ENCODE measurements at places on chromosomes 11 and 22. TPM values are rescaled to one million over a fixed set of nuclear protein-coding genes. Genes with fewer than 3 reads are reported as not detected.

Gene SLC25A18
- polyA plus RNA-seq: not detected

Gene NLRP14
- not detected for polyA plus RNA-seq

Gene DRD2
- polyA plus RNA-seq: not detected

Gene NRGN
- polyA plus RNA-seq: 6.2 TPM

Gene SCGB1C1
- polyA plus RNA-seq: 2.1 TPM

Gene SNX32
- 2.6 TPM for polyA plus RNA-seq

Gene OR5T2
- polyA plus RNA-seq: not detected

Gene GAL3ST1
- 0.54 TPM for polyA plus RNA-seq

Gene CASP5
- not detected for polyA plus RNA-seq

Gene OTOG
- not detected for polyA plus RNA-seq

Gene LIPT2
- polyA plus RNA-seq: 21.1 TPM

Gene INSC
- not detected for polyA plus RNA-seq

Gene RAC2
- 777 TPM for polyA plus RNA-seq

Gene KRTAP5-1
- polyA plus RNA-seq: not detected

Gene EEF1G
- polyA plus RNA-seq: 1,388 TPM

Gene CYB5R3
- polyA plus RNA-seq: 73.4 TPM

Gene THY1
- polyA plus RNA-seq: not detected

Gene APOA5
- polyA plus RNA-seq: not detected

Gene NDUFC2
- polyA plus RNA-seq: 139 TPM

Gene BTBD18
- not detected for polyA plus RNA-seq

Gene MMP7
- polyA plus RNA-seq: not detected

Gene B3GAT1
- polyA plus RNA-seq: not detected

Gene INPP5J
- not detected for polyA plus RNA-seq

Gene CHADL
- not detected for polyA plus RNA-seq

Gene RASGRP2
- 279 TPM for polyA plus RNA-seq

Gene OR51B2
- not detected for polyA plus RNA-seq

Gene OR10AG1
- polyA plus RNA-seq: not detected

Gene MIAT
- polyA plus RNA-seq: not detected

Gene TEX54
- polyA plus RNA-seq: not detected

Gene SPTBN2
- 1.2 TPM for polyA plus RNA-seq

Gene NAALAD2
- 0.12 TPM for polyA plus RNA-seq

Gene BBOX1
- not detected for polyA plus RNA-seq

Gene MRPL21
- 115 TPM for polyA plus RNA-seq

Gene TMPRSS6
- not detected for polyA plus RNA-seq

Gene SCN4B
- polyA plus RNA-seq: not detected

Gene OR6A2
- polyA plus RNA-seq: not detected

Gene CECR2
- polyA plus RNA-seq: 0.05 TPM

Gene CHST1
- polyA plus RNA-seq: not detected

Gene POTEH
- polyA plus RNA-seq: not detected

Gene FXYD6
- polyA plus RNA-seq: not detected

Gene RAB38
- not detected for polyA plus RNA-seq

Gene ANO5
- polyA plus RNA-seq: not detected

Gene PDGFD
- polyA plus RNA-seq: not detected

Gene SLC6A5
- polyA plus RNA-seq: not detected

Gene MMP26
- not detected for polyA plus RNA-seq

Gene APOBEC3A
- polyA plus RNA-seq: 0.29 TPM

Gene CALCA
- not detected for polyA plus RNA-seq

Gene TIMP3
- polyA plus RNA-seq: 0.10 TPM

All from naive B cell (primary cell).